ENCODE measurements at places on chromosomes 2 and 18.

GRCh38 chr2:148875387-148876051 lies 492 bp downstream of the KIF5C start:
- no peak for DNase-seq

DNA sequence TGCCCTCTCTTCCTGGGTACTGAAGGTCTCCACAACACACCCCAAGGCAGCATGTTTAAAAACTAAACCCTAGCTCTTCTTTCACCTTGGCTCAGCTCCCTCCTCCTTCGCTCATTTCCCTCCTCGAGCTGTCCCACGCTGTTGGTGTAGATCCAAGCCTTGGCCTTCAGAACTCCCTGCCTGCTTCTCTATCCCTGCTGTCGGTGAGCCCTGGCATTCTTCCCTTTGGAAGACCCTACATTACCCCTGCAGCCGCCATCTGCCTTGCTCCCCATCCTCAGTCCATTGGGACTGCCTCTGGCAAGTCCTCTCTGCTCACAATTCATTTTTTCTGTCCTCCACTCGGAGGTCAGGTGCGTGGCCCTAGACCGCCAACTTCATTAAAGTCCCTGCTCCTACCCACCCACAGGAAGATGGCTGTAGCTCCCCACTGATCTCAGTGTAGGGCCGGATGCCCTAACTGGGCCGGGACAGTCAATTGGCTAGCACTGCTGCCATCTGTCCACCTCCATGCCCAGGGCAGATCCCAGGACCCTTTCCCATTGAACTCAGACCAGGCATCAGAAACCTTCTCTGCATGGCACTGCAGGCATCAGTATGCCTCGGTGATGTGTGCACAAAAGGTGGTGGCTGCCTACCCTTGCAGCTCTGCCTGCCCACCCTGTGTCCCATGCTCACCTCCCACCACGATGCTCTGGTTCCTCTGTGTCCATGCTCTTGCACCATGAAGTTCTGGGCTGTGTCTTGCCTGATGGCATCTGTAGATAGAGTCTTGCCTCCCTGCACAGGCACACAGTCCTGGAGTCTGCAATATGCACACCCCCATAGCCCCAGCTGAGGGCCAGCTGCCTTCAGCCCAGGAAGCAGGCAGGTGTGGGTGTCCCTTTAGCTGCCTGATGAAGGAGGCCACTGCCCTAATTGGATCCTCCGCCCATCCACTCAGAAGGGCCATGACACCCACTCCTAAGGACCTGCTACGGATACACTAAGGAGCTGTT lies 5.7 kb downstream of the AMER3 start:
- DNase-seq = no peak

DNA sequence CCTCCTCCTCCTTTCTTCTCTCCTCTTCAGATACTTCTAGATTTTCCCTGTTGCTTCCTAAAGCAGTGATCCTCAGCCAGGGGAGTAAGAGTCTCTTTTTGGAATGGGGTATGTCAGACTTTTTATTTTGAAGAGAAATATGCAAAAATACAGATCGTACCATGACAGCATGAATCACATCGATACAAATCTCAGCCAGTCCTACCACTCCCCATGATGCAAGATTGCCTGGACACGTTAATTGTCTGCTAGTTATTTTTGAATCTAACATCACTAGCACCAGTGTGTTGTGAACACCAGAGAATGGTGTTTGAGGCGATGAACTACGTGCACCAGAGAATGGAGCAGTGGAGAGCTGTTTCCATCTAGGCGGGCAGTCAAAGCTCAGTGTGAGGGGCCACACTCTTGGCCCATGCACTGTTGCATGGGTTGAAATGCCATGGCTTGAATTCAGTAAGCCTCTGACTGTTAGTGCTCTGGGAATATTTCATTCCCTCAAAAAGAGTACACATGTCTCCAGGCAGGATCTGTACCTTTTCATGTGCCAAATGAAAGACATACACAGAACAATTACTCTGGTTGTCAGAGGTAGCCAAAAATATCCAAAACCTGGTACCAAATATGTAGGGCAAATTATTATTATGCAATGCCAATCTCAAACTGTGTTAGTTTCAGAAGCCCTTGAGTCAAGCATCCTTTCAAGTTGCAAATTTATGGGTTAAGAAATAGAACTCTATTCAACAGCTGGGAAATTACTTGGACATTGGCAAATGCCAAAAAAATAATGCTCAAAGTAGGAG lies 46.3 kb upstream of the RALBP1 start:
- no peak for DNase-seq

DNA sequence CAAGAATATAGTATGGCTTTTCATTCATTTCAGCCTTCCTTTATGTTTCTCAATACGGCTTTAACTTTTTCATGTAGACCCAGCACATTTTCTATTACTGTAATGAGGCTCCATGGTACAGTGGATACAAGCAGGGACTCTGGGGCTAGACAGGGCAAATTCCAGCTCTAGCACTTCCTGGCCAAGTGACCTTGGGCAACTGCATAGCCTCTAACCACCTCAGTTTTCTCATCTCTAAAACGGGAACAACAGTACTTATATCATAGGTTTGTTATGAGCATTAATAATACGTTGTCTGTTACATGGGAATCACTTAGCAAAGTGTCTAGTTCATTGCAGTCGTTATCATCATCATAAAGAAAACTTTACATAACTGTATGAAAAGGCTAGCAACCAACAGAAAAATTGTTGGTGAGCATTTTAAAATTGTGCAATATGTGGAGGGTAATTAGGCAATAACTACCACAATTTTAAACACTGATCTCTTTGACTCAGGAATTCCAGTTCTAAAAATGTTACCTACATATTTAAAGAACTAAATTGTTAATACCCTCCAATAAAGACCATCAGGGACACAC lies 13.7 kb upstream of the RMDN2 start:
- DNase-seq = no peak

DNA sequence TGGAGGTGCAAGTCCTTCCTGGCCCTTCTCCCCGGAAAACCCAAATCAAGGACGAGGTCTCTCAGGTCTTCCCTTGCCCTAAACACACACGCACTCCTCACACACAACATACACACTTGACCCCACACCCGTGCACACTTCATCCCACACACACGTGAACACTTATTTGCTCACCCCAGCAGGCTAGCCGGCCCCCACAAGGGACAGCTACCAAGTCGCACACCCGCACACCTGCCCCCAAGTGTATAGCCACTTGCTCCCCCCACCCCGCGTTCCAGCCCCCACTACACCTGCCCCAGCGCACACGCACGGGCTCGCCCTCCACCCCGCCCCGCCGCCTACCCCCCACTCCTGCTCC lies 359 bp downstream of the TGFBRAP1 start:
- DNase-seq = peak; percentile 25

- DNase-seq = no peak
Observed at GRCh38 chr2:201830666-201831065, 24.3 kb downstream of the CDK15 start.

GRCh38 chr2:76295762-76296161 lies 585.0 kb upstream of the GCFC2 start:
- no peak for DNase-seq

- no peak for DNase-seq
Observed at GRCh38 chr18:74957588-74958224, 251.2 kb downstream of the PTGR3 start.

GRCh38 chr2:84939426-84940087 lies 31.4 kb upstream of the KCMF1 start:
- DNase-seq = peak; percentile 97

- no peak for DNase-seq
Observed at GRCh38 chr2:208142240-208142924, 3.6 kb downstream of the CRYGB start.

- DNase-seq = no peak
Observed at GRCh38 chr2:47639467-47639866, 143.5 kb upstream of the MSH6 start.

DNA sequence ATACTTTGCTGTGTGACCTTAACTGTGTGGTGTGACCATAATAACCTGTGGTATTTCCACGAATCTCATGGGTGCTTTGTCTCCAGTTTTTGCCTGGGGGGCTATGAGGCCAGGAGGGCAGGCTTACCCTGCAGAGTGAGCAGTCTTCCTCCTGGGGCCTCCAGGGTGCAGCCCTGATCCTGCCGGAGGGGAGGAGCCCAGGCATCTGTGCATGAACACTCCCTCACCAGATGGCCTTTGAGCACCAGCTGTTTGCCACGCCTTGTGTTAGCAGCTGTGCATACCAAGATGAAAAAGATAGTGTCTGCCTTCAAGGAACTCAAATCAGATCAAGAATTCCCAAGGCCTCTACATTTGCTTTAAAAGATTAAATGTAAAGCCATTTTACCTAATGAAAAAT lies 75.0 kb upstream of the RBM44 start:
- DNase-seq = peak; percentile 55

DNA sequence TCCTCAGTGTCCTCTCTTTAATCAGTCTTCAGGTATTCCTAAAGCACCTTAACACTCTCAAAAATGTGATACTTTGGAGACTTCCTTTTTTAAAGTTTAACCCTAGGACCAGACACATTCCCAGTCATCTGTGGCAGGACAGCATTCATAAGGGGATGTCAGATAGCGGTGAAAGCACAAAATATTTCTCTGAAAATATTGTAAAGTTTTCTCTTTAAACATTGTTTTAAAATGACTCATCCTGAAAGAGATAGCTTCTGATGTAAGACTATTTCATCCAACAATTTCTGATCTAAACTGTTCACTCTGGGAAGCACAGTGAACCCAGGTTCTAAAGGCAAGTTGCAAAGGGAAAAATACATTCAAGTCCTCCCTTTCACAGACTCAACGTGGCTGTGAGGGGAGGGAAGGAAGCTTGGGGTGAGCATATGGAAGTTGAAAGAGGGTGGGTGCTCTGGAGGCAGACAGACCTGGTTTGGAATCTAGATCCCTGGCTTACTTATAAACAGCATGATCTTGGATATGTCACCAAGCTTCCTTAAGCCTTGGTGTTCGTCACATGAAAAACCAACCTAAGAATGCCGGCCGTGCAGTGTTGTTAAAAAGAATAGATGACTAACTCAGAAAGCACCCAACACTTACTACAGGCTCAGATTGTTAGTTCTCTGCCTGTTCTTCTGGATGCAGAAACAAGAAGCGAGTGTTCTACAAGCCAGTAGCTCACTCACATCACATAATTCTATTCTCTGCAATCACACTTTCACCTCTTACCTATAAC lies 12.1 kb downstream of the GALNT14 start:
- no peak for DNase-seq

DNA sequence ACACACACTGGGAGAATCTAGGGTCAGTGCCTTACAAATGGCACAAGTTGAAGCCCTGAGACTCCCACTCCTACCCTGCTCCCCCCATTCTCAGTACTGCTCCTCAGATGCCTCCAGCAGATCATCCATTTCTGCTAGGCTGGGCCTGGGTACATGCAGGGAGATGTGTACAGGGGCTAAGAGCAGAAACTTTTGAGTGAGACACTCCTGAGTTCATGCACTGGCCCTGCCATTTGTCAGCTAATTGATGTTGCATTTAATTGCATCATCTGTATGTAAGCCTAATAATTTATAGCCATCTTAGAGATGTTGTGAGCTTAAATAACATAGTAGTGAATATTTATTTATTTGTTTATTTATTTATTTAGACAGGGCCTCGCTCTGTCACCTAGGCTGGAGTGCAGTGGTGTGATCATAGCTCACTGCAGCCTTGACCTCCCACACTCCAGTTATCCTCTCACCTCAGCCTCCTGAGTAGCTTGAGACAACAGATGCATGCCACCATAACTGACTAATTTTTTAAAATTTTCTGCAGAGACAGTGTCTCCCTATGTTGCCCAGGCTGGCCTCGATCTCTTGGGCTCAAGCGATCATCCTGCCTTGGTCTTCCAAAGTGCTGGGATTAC lies 4.8 kb upstream of the CASP8 start:
- DNase-seq = no peak

GRCh38 chr2:100606726-100607343 lies 44.0 kb downstream of the PDCL3 start:
- peak; percentile 35 for DNase-seq

GRCh38 chr2:172742931-172743540 lies 7.4 kb downstream of the RAPGEF4 start:
- DNase-seq = no peak

DNA sequence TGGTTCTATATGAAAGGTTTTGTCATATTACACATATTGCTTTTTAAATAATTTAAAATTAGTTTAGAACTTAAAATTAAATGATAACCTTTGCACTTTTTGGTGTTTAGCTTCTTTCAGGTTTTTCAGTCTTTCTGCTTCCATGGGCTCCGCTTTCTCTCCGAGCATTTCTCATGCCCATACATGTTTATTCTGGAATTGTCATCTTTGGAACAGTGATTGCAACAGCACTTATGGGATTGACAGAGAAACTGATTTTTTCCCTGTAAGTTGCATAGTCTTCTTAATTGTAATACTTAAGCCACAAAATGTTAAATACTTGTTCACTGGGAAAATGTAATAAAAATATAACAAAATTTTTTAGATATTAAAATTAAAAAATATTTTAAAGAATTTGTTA lies 31.0 kb downstream of the CYBRD1 start:
- no peak for DNase-seq

GRCh38 chr2:102788885-102789260 lies 27.0 kb downstream of the TMEM182 start:
- DNase-seq = no peak

DNA sequence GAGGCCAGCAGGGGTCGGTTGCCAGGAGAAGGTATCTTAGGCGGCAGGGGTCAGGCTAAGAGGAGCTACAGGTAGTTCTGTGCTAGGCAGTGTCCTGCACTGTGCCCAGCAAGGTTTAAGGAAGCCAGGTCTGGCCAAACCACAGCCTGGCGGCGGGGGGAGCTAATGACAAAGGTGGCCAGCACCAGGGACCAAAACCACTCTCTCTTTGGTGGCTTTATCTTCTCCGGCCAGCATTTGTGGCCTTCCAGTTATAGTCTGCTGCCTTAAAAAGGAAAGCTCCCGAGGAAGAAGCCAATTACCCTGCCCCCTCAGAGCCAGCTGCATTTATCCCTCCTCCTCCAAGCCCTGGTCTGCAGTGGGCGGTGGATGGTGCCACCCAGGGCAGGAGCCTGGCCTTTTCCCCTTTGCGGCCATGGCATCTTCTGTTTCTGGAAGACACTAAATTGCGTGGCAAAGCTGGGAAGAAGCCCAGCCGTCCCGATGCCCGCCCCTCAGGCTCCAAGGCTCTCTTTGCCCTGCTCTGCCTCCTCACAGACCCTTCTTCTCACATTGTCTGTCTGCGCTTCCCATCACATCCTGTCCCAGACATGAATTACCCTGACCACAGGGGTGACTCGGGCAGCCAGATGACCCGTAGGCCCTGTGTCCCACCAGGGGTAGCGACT lies 94.6 kb downstream of the EN1 start:
- no peak for DNase-seq

DNA sequence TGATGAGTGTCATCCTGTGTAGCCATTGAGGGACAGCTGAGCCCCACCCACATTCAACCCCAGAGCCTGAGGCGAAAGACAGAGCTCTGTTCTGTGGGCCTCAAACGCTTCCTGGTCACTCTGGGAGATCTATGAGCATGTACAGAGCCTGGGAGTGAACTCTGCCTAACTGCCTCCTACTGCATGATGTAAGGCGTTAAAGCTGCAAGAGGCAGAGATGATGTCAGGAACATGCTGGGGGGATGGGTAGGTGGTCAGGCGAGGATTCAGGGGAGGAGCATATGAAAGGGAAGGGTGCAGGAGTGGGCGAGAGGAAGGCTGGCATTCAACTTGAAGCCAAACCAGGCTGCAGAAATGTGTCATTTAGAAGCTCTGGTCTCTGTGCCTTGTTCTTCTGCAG lies 181.0 kb downstream of the TFCP2L1 start:
- DNase-seq = no peak

Data from MM.1S (cell line).